ENCODE measurements at places on chromosomes 4 and X.

DNA sequence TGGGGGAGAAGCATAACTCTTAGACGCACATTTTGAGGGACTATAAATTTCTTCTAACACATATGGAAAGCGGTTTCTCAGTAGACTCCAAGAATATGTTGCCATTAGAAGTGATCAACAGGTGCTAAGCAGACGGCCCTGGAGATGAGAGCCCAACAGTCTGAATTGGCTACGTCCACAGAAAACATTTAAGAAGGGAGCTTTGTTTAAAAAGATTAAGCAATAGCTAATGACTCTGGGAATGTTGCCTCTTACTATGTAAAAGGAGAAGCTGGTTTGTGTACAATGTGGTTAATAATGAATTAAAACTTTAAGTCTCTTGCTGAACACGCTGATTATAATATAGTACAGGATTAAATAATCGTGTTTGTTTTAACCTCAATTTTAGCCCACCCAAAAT is 399.5 kb downstream of the SMARCA1 start:
- DNase-seq = no peak

- no peak for DNase-seq
Observed at GRCh38 chr4:88054229-88054628, 46.8 kb downstream of the PKD2 start.

DNA sequence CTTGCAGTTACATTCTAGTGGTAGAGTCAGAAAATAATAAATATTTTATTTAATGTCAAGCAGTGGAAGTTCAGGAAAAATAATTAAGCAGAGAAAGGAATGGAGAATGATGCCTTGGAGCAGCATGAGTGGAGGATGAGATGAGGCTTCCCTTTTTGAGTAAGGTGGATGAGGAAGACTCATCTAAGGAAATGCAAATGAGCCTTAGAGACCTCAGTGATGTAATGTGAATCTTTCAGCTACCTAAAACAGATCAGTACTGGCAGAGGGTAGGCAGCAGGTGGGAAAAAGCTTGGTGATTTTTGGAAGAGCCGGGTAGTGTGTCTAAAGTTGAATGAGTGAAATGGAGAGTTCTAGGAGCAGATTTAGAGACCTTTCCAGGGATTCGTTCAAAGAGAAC is 118.2 kb downstream of the GRID2 start:
- no peak for DNase-seq

GRCh38 chrX:65392284-65392683 is 142.3 kb downstream of the LAS1L start:
- DNase-seq = no peak

GRCh38 chr4:177728361-177729152 is 286.3 kb upstream of the AGA start:
- DNase-seq = no peak

GRCh38 chr4:145797278-145797677 is 117.3 kb downstream of the C4orf51 start:
- no peak for DNase-seq

DNA sequence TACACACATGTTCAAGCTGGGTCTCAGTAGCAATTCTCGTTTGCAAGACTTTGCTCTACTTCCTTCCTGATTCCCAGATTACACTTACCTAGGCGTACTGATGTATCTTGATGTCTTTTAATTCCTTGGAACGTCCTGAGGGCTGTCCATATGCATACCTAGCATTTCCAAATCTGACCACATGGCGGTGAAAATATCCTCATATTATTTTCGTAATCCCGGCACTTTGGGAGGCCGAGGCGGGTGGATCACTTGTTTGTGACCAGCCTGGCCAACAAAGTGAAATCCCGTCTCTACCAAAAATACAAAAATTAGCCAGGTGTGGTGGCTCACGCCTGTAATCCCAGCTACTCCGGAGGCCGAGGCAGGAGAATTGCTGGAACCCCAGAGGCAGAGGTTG is 1786.3 kb upstream of the TENM3 start:
- no peak for DNase-seq

DNA sequence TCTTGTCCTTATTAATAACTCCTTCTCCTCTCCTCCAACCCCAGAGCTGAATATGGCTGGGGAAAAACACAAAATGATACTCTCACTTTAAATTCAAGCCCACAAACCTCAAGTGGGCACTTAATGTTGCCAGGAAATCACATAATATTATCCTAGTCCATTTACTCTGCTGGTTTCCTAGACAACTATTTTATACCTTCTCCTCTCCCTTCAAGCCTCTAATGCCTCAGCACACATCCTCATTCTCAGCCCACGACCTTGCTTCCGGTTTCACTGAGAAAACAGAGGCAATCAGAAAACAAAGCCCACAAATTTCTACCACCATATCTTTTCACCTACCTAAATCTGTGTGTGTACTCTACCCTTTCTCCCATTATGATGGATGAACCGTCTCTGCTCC is 12.1 kb upstream of the CLCN5 start:
- no peak for DNase-seq

DNA sequence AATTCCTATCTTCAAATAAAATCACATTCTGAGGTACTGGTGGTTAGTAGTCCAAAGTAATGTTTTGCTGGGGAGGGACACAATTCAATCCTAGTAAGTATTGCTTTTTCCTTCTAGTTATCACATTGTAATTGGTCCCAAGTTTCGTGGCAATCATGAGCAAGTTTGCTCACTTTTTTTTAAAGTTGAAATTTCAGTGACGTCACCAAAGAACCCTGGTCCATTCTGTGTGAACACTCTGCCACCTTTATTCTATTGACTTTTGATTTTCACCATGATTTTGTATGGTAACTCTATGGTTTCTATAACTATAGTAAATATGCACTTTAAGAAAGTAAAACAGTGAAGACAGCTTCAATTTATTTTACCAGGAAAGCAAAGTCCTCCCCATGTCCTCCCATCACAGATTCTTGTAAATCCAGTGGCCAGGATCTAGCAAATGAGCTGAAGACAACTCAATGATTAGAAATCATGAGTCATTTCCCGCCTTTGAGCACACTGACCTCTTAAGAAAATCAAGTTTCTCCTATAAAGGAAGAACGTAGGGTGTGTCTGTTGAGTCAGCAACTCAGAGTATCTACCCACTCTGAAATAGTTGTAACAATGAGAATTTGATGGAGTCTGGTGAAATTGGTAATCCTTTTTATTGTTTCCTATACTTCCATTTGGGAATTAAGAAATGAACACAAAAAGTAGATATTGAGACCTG is 1306.6 kb upstream of the PABPC4L start:
- DNase-seq = no peak

- DNase-seq = no peak
Observed at GRCh38 chr4:41192136-41192535, 22.2 kb downstream of the APBB2 start.

- no peak for DNase-seq
Observed at GRCh38 chr4:96763546-96763945, 923.7 kb downstream of the PDHA2 start.

DNA sequence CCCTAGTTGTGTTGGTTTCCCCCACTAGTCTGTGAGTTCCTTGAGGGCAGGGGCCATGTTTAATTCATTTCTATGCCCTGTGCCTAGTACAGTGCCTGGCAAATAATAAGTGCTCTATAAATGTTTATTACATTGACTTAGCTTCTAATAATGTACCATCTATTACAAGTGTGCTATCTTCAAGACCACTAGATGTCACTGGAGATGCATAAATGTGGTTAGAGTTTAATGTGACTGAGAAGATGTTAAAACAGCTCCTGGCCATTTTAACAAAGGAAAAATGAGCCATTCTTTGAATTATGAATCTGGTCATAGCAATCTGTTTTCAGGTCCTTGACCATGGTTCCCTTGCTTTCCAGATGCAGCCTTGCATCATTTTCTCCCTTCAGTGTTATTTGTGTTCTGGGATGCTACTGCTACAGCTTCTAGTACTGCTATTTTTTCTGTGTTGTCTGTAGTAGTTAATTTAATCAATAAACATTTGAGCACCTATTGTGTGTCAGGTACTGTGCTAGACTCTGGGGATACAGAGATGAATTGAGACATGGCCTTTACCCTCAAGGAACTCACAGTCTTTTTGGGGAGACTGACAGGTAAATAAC is 43.2 kb downstream of the SLC9A6 start:
- peak; percentile 41 for DNase-seq

DNA sequence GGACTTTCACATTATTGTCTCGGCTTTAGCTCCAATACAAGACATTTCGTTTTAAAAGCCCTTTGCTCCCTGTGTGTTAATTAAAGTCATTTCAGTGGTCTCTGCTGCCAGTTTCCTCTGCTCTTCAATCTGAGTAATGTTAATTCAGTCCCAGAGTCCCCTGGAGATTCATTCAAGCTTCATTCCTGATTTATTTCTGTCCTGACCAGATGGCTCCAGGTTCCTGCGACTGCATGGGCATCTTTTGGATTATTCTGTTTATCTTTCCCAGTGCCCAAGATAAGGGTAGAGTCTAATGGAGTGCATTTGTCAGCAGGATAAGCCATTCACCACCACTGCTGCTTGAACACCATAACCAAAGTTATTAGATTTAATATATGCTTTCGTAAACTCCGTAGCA is 6.1 kb upstream of the PAGE1 start:
- DNase-seq = no peak

GRCh38 chr4:176499518-176499917 is 179.8 kb downstream of the SPCS3 start:
- DNase-seq = peak; percentile 67

GRCh38 chr4:56817840-56818491 is 3.5 kb downstream of the SPINK2 start:
- DNase-seq = no peak

GRCh38 chr4:68079928-68080327 is 49.7 kb downstream of the TMPRSS11F start:
- no peak for DNase-seq

DNA sequence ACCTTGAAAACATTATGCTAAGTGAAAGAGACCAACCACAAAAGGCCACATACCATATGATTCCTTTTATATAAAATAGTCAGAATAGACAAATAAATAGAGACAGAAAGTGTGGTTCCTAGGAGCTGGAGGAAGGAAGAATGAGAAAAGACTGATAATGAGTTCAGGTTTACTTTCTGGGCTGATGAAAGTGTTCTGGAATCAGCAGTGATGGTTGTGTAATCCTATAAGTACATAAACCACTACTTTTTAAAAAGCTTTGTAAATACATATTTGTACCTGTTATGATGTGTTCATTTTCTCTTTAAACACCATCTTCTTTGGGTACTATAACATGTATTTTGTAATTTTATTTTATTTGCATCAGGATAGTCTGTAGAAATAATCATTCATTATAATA is 20.6 kb downstream of the PIR start:
- DNase-seq = no peak

- no peak for DNase-seq
Observed at GRCh38 chr4:106021737-106022410, 126.6 kb downstream of the NPNT start.

GRCh38 chr4:74121643-74122579 is 22.9 kb upstream of the CXCL2 start:
- no peak for DNase-seq

DNA sequence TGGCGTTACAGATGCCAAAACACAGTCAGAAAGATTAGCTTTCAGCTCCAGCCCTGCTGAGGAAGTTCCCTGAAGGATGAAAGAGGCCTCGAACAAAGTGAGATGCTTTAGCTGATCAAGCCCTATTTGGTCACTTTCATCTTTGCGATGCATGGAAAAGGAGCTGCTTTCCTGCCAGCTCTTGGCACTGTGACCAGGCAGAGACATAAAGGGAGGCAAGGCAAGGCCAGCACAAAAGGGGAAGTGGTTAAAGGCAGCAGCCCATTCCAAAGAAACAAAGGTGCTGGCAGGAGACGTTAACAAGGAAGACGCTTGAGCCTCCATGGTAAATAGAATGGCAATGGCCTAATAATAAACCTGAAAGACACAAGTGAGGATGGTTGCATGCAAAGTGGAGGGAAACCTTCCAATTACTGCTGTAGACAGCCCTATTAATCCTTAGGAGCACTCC is 617.1 kb upstream of the INTU start:
- DNase-seq = no peak

DNA sequence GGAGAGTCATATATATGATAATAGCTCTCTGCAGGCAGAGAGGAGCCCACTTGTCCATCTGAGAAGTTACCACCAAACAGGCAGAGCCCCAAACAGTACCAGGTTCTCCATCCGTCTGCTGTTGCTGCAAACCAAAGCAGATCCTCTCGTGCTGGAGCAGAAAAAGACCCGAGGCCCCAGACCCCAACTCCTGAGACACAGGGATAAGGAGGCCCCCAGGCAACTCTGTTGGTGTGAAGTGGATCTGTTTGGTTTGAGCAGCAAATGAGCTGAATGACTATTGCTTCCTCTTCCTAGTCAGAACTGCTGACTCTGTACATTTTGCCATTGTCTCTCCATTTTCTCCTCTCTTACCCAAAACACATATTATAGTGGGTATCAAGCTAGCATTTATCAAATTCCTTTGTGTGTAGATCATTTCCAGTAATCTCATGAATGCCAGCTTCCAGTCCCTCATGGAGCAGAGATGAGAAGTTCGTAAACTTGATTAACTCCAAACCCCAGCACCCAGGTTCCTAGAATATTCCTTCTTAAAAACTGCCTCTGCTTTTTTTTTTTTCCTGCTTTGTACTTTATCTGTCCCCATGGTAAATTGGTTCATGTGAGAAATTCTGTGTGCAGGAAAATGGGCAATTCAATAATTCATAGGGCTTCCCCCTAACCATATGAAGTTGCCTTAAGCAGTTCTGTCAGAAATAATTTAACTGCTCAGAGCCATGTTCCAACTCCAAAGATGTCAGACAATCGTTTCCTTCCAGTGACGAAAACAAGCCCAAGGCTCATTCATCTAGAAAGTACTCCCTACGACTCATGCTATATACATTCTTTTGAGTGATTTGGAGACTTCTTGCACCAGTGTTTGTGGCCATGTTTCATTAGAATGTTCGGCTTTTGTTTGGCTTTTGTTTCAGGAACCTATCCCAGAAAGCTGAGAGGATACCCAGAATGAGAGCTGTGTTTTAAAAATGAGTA is 98.6 kb upstream of the ATXN3L start:
- DNase-seq = peak; percentile 17

DNA sequence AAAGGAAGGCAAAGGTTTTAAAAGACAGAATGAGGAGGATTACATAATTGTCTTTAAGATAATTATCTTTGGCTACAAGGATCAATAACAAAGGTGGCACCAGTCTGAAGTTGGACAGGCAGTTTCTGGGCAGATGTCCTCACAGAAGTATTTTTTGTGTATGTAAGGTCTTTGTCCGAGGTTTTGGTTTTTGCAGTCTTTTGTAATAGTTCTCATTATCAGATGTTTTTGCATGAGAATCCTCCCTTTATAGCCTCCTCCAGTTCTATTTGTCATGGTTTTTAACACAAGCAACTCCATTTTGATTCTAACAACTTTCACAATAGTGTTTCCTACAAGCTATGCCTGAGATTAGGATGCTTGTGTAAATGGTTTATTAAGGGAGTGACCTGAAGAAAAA is 286.2 kb downstream of the IL1RAPL2 start:
- no peak for DNase-seq

- DNase-seq = no peak
Observed at GRCh38 chrX:151970027-151970426, 4.4 kb downstream of the GABRE start.
